Activated T-cell treated with anti-CD3 and anti-CD28 coated beads, Interleukin-2, amount 50 U/mL, for 4 hours (primary cell): ENCODE measurements at places on chromosomes 16 and 17.

DNA sequence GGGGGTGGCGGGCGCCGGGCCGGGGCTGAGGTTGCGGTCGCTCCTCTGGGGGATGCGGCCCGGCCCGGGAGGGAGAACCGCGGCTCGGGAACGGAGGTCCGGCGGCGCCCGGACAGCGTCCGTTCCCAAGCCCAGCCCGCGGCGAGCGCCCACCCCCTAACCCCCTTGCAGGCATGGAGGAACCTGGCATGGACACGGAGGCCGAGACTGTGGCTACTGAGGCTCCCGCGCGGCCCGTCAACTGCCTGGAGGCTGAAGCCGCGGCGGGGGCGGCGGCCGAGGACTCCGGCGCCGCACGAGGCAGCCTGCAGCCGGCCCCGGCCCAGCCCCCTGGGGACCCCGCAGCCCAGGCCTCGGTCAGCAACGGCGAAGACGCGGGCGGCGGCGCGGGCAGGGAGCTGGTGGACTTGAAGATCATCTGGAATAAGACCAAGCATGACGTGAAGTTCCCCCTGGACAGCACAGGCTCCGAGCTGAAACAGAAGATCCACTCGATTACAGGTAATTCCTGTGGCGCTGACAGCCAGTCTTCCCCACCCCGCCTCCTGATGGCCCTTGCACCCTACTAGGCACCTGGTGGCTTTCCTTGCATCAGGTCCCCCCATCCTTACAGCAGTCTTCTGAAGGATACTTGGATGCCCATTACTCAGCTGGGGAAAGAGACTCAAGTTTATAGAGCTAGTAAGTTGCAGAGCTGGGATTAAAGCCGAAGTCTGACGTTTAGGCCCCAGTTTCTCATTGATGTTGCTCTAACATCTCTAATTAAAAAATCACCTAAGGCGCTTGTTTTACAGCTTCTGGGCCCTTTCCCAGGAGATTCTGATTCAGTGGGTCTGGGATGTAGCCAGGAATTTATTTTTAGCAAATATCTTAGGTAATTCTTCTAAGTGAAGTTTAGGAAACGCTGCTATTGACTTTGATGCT lies 514 bp downstream of the UBFD1 start:
- peak; percentile 4 for DNase-seq

GRCh38 chr16:49491771-49492761 lies 118.5 kb downstream of the C16orf78 start:
- peak; percentile 38 for DNase-seq

DNA sequence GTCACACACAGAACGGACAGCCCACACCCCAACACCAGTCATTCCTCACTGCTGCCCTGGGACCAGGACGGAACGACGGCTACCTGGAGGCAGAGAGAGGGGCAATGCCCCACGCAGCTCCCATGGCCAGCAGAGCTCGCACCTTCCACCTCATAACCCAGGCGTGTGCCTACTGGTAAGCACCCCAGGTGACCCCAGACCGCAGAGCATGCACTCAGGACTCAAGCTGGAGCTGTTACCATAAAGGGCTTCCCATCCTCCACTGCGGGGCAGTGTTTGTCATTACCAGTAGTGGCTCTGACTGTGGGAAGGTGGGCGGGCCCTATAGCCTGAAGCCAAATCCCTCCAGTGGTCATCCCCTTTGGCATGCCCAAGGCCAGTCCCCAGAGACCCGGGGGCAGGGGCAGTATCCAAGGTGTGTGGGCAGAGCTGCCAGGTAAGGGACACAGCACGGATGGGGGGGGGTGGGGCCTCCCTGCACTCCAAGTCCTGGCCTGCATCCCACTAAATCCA lies 4.7 kb upstream of the BCAR1 start:
- no peak for DNase-seq

DNA sequence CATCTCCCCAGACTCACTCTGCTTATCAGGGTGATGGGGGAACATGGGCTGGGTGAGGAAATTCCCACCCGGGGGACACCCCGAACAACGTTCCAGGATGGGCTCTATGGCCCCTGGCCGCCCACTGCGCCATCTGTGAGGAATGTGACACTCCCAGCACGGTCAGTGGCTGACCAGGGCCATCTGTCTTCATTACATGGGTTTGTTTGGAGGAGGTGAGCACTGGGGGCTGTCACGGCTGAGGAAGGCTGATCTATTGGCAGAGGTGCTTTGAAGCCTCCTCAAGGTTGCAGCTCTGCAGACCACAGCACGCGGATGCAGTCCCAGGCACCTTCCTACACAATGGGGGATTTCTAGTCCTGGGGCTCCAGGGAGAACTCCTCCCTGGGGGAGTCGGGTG lies 214.1 kb upstream of the FOXF1 start:
- DNase-seq = no peak
